ENCODE measurements at places on chromosomes 3 and 15.
A peak's percentile ranks its signal among the peaks of the same experiment; 100 is the strongest.

DNA sequence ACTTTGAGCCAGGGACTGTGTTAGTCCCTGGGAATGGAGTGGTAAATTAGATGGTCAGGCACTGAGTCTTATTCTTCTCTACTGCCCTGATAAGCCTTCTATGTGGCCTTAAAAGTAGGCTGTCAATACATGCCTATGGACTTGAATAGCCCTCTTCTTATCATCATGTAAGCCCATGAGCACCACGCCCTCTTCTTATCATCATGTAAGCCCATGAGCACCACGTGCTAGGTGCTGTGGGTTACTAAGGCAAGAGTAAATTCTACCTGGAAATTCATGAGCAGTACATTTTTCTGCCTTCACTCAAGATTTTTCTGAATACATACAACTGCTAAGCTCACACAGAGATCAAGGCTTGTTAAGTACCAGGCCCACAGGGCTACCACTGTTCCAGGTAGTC, 68.5 kb downstream of the DHX30 start:
- no peak for DNase-seq

- DNase-seq, result peak; percentile 39
Observed at GRCh38 chr15:69265347-69265955, 33.3 kb upstream of the PAQR5 start.

- no peak for DNase-seq
Observed at GRCh38 chr3:24812116-24812515, 317.5 kb upstream of the THRB start.

GRCh38 chr3:195226445-195226844, 44.5 kb downstream of the XXYLT1 start:
- no peak for DNase-seq

DNA sequence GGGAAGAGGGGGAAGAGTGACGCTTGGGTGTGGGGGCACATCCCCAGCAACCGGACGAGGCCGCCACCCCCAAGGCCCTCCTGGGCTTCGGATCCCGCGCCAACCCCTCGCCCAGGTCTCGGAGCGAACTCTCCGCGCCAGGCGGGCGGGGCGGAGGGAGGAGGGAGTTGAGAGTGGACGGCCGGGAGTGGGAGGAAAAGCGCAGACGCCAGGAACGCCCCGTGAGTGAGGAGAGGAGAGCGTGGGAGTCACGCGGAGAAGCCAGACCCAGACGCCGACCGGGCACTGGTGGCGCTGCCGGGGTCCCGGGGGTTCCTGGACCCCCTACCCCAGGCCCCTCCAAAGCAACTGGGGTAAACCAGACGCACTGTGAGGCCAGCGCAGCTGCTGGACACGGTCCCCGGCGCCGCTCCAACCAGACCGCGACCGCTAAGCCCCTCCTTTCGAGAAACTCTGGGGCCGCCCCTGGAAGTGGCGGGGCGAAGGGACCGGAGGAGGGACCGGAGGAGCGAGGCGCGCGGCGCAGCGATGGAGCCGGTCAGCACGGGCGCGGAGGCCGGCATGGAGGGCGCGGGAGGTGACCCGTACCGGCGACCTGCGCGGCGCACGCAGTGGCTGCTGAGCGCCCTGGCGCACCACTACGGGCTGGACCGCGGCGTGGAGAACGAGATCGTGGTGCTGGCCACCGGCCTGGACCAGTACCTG, at the start of gene EFCC1:
TSS of gene EFCC1 (plus strand) at position 204 of the 705 bp plus-strand sequence. CDS start at position 529, 325 bp downstream.
- no peak for DNase-seq

DNA sequence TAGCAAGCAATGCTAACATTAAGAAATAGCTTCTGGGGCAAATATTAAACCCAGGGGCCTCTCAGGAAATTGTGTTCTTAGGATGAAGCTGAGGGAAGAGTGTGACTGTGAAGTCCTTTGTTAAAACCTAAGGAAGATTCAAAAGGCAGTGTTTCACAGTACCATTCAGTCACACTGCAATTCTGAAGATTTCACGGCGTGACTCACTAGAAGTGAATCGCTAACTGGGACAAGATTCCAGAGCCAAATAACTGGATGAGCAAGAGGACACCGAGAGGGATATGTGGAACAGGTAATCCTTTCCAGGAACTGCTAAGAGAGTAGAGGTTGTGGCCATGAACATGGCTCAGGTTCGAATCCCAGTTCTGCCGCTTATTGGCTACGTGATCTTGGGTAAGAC, 61.8 kb upstream of the SMAD3 start:
- DNase-seq, result peak; percentile 68

DNA sequence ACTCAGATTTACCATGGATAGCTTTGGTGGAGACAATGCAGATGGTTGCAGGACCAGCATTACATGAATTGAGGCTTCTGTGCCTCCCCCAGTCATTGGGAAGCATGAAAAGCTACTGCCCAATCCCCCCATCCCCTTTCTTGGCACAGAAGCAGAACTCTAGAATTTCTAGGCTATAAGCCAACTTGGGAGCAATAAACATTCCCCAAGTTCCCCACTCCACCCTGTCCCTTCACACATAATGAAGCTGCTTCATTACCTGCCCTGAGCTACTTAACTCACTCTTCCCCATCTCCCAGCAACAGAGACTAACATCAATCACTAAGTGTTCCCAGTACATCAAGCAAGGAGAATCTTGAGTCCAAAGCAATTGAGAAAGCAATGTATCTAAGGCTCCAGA, 164.5 kb downstream of the RORA start:
- no peak for DNase-seq

- no peak for DNase-seq
Observed at GRCh38 chr3:37742121-37742520, 119.6 kb upstream of the CTDSPL start.

DNA sequence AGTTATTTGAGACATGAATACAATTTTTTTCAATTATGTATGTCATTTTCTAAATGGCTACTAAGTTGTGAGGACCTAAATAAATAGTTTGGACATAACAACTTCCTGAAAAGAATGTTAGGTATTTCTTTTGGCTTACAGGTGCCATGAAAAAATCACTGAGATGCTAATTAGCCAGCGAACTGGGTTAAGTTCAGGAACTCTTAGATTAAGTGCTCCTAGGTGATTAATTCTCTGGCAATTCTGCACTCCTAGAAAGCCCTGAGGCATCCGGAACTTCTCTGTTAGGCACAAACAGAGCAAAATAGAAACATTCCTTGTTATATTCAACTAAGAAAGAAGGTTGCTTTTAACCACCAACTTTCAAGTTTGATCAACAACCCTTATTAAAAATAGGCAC, 192.3 kb downstream of the STAG1 start:
- peak; percentile 19 for DNase-seq

DNA sequence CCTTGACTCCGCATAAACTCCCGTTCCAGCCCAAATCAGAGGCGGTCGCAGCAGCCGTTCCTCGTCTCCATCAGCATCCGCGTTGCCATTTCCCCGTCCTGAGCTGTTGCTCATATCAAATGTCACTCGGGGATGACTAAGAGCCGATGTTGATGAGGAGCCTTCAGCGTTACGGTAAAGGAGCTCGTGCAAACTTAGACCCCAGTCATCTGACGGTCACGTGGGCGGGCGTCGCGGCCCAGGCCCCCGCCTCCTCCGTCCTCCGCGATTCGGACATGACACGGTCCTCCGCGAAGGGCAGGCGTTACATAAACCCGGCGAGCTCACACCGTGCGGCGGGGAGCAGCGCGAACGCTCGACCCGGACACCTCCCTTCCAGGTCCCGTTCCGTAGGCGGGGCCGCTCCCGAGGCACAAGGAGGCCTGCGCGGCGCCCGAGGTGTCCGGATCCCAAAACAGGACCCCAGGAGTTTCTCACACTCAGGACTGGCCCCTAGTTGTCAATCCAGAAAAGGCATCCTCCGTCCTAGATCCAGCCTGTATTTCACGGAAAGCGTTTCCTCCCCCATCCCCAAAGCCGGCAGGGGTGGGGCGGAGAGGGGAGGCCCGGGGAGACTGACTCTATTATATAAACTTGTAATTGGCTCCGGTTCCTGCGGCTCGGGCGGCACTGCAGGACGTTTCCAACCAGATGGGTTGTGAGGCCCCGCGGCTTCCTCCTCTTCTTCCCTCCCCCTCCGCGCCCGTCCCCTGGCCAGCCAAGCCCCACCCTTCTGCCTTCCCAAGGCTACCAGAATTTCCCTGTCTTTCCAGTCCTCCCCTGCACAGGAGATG, 100.0 kb upstream of the IGF1R start:
- peak; percentile 79 for DNase-seq

GRCh38 chr15:91889111-91889815, 35.8 kb downstream of the SLCO3A1 start:
- DNase-seq, result no peak

DNA sequence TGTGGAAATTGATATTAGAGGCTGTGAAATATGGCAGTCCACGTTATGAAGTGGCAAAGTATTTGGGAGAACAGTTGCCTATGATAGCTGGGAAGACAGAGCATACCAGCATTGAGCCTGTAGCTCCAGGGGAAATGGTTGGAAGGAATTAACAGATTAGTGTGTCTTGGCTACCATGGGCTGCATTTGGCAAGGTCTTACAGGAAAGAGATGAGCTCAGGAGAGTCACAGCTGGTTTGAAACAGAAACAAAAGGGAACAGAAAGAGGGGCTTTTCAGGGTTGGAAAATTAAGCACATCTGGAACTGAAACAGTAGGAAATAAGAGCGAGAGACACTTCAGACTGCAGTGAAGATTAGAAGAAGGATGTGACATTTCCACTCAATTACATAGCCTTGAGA, 141.7 kb downstream of the FBLN2 start:
- DNase-seq, result no peak

GRCh38 chr3:23830869-23831484, 25.2 kb downstream of the UBE2E1 start:
- no peak for DNase-seq

DNA sequence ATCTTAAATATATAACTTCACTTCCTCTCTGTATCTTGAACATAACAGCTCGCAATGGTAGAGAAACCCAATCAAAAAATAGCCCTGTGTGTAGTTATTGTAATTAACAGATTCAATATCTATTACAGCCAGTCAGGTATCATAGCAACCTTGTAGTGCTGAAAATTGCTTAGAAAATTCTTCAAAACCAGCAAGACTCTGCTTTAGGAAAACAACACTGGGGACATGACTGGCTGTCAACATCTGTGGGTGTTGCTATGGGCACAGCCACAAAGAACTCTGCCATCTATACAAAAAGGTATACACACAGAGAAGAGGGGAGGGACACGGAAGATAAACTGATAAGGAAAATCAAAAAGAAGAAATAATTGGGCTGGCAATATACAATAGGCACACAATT, 101.2 kb downstream of the WDR72 start:
- DNase-seq, result no peak

DNA sequence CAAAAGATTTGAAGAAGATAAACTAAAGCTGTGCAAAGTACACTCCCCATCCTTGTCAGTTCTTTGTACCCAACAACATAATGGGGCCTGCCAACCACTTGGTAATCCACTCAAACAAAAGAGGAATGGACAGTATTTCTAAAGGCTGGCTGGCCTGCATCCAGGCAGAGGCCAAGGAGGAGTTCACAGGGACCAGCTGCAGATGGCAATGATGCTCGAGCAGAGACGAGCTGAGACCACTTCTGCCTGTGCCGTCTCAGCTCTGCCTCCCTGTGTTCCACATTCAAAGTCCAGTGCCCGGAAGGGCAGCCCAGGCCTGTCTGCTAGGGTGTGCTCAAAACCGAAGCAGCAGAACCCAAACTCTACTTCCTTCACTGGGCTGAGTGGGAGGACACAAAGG, 14.3 kb downstream of the CXCR6 start:
- no peak for DNase-seq

- no peak for DNase-seq
Observed at GRCh38 chr3:194714564-194714963, 28.9 kb downstream of the FAM43A start.

- peak; percentile 52 for DNase-seq
Observed at GRCh38 chr3:51434746-51435327, 43.8 kb downstream of the RBM15B start.

DNA sequence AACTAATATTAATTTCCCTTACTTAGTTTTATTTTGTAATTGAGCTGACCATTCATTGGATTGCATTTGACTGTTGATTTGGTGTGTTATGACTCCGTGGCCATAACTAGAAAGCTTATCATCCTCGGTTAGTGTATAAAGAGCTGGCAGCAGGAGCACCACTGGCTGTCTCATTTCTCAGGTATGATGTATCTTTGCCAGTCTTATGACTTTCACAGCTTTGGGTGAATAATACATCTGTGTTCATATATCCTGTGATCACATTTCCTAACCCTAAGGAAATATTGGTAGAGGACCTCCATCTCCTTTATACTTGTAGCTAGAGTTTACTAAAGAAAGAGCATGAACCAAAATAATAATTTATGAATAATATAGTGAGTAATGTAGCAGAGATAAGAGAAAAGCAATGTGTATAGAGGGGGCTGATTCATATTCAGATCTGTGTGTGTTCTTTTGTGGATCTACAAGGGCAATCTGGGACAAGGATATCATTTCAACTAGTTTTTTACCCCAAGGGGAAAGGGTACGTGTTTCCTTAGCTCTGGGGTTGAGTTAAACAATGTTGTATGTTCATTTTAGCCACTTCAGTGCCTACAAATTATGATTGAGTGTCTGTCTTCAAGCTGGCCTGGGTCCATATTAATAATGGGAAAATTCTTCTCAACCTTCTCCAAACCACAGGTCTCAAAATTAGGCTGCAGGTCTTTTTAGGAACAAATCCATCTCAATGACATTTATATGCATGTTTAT, 901.7 kb downstream of the NTRK3 start:
- peak; percentile 69 for DNase-seq

- no peak for DNase-seq
Observed at GRCh38 chr3:48474619-48475018, 28.1 kb downstream of the ATRIP start.

GRCh38 chr3:30554317-30554690, 52.1 kb upstream of the TGFBR2 start:
- peak; percentile 77 for DNase-seq

- peak; percentile 28 for DNase-seq
Observed at GRCh38 chr3:140468407-140468806, 209.5 kb upstream of the TRIM42 start.

DNA sequence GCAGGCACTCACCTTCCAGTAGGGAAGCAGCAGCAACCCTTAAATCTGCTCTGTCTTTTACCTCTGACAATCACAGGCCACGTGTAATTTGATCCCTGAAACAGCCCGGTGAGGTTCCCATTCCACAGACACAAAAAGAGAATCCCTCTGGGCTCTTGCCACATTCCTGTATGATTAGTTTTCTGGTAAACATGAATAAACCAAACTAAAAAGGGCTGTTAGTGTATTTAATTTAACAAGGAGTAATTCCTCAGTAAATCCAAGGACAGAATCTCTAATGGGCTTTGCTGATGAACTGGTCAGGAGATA, 186.9 kb downstream of the FAM43A start:
- peak; percentile 87 for DNase-seq

- no peak for DNase-seq
Observed at GRCh38 chr15:60573936-60574335, 95.0 kb upstream of the ICE2 start.

DNA sequence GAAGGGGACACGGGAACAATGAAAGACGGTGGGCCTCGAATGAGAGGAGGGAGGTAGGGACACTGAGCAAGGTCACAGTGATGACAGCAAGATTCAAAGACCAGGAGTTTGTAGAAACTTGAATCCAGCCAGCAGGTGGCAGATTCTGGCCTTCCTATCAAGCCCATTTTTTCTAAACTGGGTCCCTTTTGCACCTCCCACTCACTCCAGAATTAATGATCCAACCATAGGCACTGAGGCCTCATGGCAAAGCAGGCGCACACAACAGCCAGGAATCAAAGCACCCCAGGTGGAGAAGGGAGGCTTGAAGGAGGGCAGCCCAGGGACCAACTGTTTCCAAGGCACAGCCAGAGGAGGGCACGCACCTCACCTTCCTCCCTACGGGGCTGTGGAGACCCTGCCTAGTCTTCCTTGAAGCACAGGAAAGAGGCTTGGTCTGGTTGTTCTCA, 90.2 kb downstream of the ANP32A start:
- DNase-seq, result peak; percentile 42

- DNase-seq, result no peak
Observed at GRCh38 chr3:127384717-127385539, 97.1 kb upstream of the PRR20G start.

All from RPMI7951 (cell line).